ENCODE measurements at places on chromosomes 11 and 22.

GRCh38 chr22:22345781-22346180 is 101.2 kb downstream of the VPREB1 start:
- no peak for DNase-seq

- DNase-seq: peak; percentile 62
Observed at GRCh38 chr22:20131597-20131858, at the start of gene ZDHHC8. ZDHHC8 (plus strand) TSS chr22:20131804; CDS start chr22:20131948, 144 bp downstream.

GRCh38 chr11:82811369-82811768 is 77.7 kb upstream of the FAM181B start:
- no peak for DNase-seq

- no peak for DNase-seq
Observed at GRCh38 chr11:64341429-64341828, 1.4 kb downstream of the CCDC88B start.

DNA sequence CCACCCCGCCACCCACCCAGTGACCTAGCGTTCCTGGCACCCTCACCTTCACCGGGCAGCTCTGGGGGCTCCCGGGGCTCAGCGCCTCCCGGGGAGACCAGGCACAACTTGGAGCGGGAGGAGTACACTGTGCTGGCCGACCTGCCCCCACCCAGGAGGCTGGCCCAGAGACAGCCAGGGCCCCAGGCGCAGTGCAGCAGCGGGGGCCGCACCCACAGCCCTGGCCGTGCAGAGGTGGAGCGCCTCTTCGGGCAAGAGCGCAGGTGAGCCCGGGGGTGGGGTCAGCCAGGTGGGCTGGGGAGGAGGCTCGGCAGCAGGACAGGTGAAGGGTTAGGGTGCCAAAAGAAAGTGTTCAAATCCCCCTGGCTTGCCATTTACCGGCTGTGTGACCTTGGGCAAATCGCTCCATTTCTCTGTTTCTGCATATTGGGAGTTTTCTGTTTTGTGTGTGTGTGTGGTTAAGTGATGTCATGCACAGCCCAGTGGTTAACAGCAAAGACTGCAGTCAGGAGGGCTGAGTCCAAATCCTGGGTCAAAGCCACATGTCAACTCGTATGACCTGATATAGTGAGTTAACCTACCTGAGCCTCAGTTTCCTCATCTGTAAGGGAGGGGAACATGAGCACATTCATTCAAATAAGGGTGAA is 29.5 kb downstream of the TRIOBP start:
- DNase-seq: no peak

- peak; percentile 12 for DNase-seq
Observed at GRCh38 chr11:2987881-2988861, 4.0 kb downstream of the NAP1L4 start.

DNA sequence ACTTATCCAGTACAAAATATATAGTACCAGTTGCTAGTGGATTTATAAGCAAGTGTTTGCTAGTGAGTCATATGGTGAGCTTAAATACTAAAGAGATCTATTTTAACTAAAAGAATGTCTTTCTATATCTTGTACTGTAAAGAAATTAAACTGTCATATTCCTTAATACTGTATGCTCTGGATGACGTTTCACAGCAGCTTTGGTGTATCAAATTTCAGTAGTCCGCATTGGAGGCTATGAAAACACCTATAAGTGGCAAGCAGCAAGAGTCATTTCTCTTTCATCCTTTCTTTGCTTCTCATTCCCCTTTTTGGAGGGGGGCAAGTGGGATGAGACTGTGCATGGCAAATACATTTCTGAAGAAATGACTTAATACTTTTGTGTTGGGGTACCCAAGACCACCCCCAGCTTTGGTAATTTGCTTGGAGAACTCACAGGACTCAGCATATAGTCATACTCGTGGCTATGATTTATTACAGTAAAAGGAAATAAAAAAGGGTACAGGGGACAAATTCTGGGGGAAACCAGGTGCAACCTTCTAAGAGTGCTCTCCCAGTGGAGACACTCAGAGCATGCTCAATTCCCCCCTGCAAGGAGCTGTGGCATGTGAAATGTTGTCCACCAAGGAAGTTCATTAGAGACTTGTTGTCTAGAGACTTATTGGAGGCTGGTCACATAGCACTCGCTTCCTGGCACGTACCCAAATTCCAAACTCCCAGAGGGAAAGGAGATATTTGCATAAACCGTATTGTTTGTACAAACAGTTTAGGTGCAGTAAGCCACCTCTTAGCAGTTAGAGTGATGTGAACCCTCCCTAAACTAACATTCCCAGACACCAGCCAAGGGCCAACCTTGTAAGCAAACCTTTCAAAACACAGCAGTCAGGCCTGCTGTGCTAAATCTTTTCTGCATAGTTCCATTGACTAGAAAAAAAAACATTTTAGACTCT is 210.8 kb downstream of the PGR start:
- no peak for DNase-seq

GRCh38 chr11:11798586-11799438 is 43.0 kb upstream of the USP47 start:
- peak; percentile 67 for DNase-seq

DNA sequence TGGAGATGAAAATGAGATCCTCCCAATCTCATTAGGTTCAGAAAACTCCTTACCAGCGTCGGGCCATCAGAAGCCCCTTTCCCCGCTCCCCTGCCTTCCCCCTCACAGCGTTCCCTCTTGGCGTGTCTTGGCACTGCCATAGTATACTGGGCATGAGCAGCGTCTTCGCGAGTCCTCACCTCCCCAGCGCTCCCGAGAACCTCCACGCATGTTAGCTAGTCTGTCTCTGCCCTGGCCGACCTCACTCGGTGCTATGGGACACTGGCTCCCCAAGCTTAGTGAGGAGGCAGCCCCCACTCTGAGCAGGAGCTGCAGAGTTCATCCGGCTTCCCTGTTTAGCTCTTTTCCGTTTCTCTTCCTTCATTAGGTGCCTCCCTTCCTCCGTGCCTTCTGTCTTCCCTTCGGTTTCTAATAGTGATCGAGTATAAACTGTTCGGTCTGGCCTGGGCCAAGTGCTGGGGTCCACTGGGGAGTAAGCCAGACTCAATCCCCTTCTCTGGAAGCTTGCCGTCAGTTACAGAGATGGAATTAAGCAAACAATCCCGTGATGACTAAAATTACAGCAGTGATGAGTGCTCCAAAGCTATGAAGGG is 63.8 kb upstream of the OPCML start:
- DNase-seq: no peak

GRCh38 chr11:8326337-8326736 is 62.7 kb upstream of the LMO1 start:
- no peak for DNase-seq

- DNase-seq: no peak
Observed at GRCh38 chr11:60378354-60378753, at the start of gene MS4A7. MS4A7 (plus strand) TSS chr11:60378532; CDS start chr11:60383142, 4,610 bp downstream.

- DNase-seq: no peak
Observed at GRCh38 chr11:67320011-67320410, 16.7 kb downstream of the SSH3 start.

GRCh38 chr11:10785146-10785474 is 23.6 kb downstream of the EIF4G2 start:
- no peak for DNase-seq

DNA sequence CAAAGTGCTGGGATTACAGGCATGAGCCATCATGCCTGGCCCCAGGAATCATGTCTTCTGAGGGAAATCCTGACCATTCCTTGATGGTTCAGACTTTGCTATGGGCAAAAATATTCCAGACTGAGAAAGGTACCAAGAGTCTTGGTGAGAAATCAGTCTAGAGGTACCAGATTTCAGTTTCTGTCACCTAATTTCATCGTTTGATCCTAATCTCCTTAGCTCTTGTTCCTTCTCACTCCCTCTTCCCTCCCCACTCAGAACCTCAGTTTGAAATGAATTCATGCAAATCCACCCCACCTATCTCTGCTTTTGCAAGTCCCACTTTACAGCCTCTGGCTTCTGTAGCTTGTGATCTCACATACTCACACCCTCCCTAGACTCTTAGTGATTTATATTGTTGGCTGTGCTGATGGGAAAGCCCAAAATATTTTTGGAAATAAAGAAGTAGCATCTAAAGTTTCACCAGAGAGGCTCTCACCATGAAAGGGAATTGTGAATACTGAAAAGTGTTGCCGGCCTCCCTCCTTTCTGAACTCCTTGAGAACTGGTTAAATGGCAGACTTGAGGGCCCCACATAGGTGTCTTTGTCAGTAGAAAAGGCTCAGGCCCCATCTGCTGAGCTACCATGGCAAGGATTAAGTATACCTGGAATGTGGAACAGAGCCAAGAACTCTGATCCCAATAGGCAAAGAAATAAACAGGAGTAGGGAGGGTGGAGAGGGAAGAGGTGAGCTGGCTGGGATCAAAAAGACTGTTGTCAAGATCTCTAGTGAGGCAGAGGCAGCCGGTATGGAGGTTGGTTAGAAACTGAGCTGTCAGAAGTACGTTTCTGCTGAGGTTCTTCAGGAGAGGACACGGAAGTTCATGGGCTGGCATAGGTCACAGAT is 190.5 kb upstream of the MTMR2 start:
- DNase-seq: no peak

- DNase-seq: no peak
Observed at GRCh38 chr11:952406-953385, 27.0 kb downstream of the AP2A2 start.

DNA sequence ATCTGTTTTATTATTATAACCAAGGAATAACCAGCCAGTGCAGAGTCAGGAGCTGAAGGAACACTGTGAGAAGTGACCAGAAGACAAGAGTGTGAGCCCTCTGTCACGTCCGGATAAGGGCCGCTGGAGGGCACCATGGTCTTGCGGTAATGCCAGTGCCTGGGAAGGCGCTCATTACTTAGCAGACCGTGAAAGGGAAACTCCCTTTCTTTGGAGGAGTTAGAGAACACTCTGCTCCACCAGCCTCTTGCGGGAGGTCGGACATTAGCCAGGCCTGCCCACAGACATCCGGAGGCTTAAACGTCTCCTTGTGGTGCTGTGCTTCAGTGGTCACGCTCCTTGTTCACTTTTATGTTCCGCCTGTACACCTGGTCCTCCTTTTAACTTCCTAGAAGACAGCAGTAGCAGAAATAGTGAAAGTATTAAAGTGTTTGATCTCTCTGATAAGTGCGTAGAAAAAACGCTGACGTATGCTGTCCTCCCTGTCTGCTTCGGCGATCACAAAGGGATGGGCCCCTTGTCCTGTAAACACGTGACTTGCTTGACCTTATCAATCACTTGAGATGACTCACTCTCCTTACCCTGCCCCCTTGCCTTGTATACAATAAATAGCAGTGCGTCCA is 120.6 kb upstream of the LMO1 start:
- DNase-seq: no peak

- no peak for DNase-seq
Observed at GRCh38 chr11:130636722-130637464, 188.4 kb downstream of the ADAMTS15 start.

DNA sequence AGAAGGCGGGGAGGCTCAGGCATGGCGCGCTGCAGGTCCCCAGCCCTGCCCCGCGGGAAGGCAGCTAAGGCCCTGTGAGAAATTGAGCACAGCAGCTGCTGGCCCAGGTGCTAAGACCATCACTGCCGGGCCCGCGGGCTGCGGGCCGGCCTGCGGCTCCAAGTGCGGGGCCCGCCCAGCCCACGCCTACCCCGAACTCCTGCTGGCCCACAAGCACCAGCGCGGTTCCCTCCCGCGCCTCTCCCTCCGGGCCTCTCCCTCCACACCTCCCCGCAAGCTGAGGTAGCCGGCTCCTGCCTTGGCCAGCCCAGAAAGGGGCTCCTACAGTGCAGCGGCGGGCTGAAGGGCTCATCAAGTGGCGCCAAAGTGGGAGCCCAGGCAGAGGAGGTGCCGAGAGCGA is 4.6 kb upstream of the RDX start:
- DNase-seq: no peak

- DNase-seq: no peak
Observed at GRCh38 chr22:46090631-46091201, 59.6 kb upstream of the PPARA start.

DNA sequence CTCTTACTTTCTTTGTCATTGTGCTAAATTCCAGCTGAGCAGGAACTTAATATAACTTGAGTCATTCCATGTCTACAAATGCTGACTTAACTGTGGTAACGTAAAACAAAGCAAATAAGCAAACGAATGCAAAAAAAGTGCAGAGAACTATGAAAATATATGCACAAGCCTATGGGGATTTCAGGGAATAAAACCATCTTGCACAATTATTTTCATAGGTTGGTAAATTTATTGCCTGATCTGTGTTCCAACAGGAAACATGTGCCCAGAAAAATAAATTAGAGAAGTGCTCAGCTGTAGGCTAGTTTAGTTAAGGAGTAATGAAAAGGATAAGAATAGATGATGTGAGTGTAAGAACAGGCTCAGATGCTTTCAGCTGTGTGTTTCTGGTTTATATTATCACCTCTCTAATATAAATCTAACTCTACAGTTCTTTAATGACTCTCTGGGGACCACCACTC is 1169.3 kb downstream of the LRRC4C start:
- DNase-seq: no peak

DNA sequence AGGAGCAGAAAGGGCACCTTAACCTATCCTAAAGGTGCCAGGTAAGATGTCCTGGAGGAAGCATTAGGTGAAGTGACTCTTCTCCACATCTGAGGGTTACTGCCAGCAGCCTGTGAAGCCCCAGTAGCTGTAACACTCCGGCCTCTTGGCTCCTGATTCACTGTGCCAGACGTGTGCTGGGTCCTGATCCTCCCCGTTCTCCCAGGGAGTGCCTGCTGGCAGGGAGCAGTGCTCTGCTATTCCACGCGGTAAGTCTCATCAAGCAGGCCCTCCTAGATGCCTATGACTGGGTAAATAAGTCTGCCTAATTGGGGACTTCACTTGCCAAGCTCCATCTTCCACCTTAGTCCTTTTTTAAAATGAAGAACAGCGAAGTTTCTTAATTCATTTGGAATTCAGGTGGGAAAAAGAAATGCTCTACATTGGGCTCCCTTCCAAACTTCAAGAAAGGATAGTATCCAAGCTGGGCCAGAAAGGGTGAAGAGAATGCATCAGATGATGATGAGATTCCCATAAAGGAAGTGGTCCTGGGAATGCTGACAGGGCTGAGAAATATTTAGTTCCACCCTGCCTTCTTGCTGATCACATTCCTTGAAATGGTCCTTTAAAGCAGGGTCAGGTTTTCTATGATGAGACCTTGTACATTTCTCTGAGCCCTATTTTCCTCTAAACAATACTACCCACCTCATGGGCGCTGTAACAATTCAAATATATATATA is 188.0 kb downstream of the MAML2 start:
- no peak for DNase-seq

DNA sequence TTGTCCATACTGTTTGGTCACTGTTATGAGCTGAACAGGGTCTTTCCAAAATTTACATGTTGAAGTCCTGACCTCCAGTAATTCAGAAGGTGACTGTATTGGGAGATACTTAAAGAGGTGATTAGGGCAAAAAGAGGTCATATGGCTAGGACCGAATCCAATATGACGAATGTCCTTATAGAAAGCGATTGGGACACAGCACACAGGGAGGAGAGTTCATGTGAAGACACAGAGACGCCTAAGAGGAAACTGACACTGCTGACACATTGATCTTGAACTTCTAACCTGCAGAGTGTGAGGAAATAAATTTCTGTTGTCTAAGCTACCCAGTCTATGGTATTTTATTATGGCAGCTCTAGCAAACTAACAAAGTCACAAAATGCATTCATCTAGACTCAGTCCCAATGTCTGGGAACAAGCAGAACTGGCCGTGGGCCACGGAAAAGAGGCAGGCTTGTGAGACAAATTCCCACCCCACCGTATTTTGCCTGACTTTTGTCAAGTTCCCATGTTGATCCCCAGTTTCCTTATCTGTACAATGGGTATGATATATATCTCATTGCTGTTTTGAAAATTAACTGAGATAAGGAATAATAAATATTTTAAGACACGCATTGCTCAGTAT is 295.0 kb downstream of the NTM start:
- no peak for DNase-seq

Measured in stimulated activated CD4-positive, alpha-beta T cell treated with anti-CD3 and anti-CD28 coated beads, Interleukin-4, amount 100 ng/mL, for 4 hours (primary cell).